Stimulated activated CD4-positive, alpha-beta T cell treated with anti-CD3 and anti-CD28 coated beads, TNF-alpha, amount 100 ng/mL, for 1 hour (primary cell): ENCODE measurements at places on chromosomes 6 and 20.

DNA sequence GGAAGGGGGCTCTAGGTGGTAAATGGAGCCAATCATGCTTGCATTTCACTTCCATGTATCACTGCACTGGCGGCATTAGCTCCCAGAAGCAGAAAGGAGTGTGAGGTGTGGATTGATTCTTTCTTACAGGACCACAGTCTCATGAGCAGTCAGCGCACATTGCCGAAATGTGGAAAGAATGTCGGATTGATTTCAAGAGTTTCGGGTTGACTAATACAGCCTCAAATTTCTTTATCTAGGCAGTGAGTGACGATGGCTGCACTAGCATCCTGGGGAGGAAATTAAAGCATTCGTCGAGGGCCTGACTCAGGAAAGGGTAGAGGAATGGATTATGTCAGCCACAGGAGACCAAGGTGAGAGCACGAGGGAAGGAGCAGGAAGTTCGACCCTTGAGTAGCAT is 222.8 kb upstream of the CDYL start:
- DNase-seq, result no peak

GRCh38 chr6:52493669-52494068 is 73.5 kb downstream of the EFHC1 start:
- no peak for DNase-seq

GRCh38 chr6:146768722-146769121 is 169.9 kb downstream of the ADGB start:
- DNase-seq, result no peak

GRCh38 chr6:50966532-50966931 is 147.9 kb downstream of the TFAP2B start:
- DNase-seq, result no peak

DNA sequence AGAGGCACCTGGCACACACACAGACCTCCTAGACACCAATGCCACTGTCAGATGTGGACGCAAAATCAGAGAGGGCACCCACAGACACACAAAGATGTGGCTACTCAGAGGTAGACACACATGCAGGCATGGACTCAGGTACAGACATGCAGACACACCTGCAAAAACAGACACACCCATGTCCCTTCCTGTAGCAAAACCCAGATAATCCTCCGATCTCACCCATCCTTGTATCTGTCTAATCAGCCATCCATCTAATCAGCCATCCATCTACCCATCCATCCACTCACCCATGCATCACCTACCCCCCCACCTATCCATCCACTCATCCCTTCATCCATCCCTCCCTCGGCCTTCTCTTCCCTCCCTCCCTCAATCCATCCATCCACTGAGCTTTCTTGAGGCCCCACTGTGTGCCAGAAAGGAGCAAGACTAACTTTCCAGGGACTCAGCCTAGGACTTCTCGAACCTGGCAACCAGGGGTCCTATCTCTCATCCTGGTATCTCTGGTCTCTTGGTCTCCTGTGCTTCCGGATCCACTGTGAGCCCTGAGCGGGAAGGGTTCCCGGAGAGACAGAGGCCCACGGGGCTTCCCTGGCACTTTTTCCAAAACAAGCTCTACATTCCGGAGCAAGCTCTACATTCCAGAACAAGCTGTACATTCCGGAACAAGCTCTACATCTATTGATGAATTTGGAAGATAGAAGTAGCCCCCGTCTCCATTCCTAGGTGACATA is 1.1 kb upstream of the TGM2 start:
- no peak for DNase-seq

DNA sequence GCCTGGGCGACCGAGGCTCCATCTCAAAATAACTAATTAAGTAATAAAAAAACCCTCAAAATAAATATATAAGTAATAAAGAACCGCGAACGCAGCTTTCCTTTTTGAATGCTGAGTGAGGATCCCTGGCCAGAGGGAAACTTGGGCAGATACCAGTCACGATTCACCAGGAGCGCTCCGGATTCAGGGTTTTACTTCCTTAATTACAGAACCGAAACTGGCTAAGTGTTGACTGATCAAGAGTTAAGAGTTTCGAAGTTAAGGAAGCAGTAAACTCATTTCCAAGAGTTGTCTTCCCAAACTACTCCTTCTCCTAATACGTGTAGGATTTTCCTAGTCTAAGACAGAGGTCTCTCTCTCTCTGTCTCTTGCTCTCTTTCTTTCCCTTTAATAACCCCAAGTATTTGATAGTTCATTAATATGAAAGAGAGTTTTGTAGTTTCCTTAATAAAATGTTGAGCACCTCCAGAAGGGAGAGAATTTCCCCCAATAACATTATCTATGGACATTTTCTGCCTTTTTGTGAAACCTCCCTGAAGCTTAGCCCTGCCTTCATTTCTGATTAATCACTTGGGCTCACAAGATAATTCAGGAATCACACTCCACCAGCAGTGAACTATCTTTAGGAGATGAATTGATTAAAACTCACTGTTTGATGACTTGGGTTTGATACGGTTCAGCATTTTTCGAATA is 61.4 kb upstream of the ZNF217 start:
- DNase-seq, result no peak

DNA sequence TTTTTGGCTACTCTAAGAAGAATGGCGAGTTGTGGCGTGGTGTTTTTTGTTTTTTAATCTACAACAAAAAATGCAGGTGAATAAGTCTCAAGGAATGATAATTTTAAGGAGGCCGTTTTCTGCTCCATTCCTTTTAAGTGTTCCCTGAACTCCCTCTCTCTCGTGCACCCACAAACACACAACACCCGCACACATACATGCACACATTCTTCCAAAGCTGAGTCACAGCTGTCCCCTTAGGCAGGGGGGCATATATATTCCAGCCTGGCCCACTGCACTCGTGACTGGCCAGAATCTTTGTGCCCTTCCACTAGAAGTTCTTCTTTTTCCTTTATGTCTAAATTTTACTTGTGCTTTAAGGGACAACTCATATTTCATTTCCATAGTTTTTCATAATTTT is 405.7 kb downstream of the LMBRD1 start:
- no peak for DNase-seq

DNA sequence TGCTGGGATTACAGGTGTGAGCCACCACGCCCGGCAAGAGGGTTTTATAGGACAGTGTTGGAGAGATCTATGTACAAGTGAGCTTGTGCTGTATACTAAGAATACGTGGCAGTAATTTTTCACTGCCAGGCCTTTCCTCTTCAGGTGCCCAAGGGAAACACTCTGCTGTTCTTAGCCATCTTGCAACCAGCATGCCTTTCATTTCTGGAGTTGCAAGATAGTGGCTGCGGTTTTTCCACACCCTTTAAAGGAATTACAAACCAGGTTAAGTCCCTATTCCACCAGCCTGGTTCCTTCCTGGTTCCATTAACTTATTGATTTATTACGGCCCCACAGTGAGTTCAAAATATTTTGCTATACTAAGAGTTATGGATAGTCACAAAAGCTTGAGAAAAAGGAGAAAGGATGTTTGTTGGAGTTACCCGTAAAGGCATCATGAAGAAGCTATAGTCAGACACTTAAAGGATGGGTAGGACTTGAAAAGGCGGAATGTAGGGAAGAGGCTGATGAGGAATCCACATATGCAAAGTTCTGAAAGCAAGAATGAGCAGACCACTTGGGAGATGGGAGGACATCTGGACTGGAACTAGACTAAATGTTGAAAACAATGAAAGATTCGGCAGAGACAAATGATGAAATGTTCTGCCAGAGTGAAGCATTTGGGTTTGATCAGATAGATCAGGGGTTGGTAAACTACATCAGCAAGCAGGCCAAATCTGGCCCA is 61.4 kb upstream of the ASIP start:
- DNase-seq, result no peak

DNA sequence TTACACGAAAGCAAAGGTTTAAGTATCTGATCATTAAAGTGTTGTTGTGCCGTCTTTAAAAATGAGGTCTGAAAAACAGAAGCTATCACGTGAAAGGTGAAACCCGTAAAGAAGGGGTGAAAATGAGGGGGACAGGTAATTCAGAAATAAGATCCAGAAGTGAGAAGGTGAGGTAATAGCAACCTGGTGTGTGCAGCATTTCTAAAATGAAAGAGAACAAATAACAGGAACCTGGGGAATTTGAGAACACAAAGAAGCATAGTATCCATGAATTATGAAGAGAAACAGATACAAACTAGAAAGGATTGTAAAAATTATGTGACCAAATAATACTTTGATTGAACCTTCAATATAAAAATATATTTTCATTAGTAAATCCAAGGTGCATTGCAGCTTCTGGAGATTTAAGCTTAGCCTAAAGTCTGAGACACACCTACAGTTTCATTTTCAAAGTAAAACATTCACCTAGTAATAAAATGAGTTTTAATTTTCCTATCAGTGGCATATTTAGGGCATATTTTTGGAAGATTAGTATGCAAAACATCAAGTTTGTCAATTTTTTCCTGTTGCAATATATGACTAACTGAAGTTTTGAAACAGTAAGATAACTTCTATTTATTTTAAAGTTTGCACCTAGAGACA is 1.4 kb downstream of the HEY2 start:
- DNase-seq, result no peak

- DNase-seq, result no peak
These were observed 52.1 kb downstream of the SLC2A10 start for GRCh38 chr20:46761566-46761965.

- DNase-seq, result no peak
These were observed 45.5 kb downstream of the E2F3 start for GRCh38 chr6:20447157-20447556.

- DNase-seq, result no peak
These were observed 81.2 kb downstream of the ASXL1 start for GRCh38 chr20:32439132-32439829.

DNA sequence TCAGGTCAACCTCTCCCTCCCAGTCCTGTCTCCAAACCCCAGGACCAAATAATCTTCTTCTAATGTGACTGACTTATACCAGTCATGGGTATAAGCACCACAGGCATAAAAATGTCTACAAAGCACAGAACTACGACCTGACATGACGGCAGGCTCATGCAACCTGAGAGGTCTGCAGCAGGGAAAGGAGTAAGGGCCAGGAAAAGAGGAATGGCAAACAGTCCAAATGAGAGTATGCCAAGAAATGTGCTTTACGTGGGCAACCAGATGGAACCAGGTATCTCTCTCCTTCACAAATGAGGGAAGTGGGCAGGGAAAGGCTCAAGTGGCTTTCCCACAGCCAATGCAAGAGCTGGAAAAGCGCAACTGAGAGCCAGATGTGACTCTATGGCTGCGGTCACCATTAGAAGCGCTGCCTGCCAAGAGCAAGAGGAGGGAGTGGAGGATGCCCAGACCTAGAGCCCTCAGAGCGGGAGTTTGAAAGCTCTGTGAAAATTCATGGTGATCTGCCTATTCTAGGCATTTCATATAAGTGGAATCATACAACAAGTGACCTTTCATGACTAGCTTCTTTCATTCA is 6.0 kb downstream of the APMAP start:
- no peak for DNase-seq

DNA sequence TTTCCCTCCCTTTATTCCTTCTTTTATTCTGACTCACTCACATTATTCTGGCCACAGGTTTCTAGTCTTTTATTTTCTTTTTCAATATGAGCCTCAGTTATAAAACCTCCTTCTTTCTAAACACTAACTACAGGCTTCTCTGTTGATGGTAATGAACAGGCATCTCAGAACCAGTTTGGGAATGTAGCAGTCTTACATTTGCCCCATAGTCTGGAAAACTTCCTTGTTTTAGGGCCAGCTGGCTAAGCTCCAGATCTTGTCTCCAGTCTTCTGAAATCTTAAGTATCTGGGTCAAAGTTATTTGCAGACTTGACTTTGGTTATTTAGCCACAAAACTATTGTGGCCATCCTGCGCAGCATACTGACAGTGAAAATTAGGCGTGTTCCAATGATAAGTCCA is 97.0 kb upstream of the MAN1A1 start:
- DNase-seq, result no peak
